ENCODE measurements at places on chromosomes 13 and 19.

GRCh38 chr13:33496336-33496735 is 210.8 kb upstream of the STARD13 start:
- no peak for DNase-seq

GRCh38 chr13:24875566-24875965 is 111.6 kb downstream of the RNF17 start:
- no peak for DNase-seq

DNA sequence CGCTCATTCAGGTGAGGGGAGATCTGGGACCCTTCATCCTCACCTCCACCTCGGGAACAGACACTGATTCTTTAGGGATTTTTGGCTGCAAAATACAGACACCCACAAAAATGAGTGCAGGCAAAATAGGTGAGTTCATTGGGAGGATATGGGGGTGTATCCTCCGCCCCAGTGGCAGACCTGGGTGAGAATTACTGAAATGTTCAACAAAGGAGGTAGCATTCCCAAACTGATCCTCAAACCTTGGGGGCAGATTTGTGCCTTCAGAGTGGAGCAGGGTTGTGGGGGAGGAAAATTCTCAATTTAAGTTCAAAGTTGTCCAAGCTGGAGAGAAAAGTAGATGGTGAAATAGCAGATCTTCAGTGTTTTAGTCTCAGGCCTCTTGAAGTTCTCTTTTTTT is 31.3 kb upstream of the SIN3B start:
- no peak for DNase-seq

- no peak for DNase-seq
Measured at GRCh38 chr19:12936582-12936981, 1.8 kb upstream of the CALR start.

- no peak for DNase-seq
Measured at GRCh38 chr19:11444059-11444458, 8.6 kb downstream of the PRKCSH start.

DNA sequence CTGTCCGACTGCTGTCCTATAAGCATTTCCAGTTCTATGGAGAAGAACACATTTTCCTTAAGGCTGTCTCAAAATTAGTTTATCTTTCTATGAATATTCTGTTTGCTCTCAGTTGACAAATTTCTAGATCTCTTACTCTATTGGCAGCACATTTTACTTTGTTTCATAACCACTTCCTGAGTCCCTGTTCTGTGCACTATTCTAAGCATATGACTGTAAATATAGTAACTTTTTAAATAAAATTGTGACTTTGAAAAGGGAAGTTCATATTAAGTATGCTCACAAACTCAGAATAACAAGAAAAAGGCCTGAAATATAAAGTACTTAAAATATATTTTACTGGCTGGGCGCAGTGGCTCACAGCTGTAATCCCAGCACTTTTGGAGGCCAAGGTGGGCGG is 56.5 kb upstream of the HTR2A start:
- no peak for DNase-seq

All from activated effector memory CD4-positive, alpha-beta T cell treated with anti-CD3 and anti-CD28 coated beads, Interleukin-2, amount 50 U/mL, for 16 hours (primary cell).